ENCODE measurements at places on chromosomes 5 and 9.

DNA sequence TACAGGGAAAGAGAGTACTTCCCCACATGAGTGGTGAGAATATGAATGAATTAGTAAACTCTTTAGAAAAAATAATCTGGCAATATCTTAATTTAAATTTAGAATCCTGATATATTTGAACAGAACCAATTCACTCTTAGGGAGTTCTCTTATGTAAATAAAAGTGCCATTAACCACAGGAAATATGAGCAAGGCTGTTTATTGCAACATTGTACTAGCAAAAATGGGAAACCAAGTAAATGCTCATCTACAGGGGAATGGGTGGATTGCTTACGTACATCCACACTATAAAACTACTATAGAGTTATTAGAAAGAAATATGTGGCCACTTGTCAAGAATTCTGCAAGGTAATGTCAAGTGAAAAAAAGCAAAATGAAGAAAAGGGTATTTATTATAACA, 274.5 kb downstream of the TLE1 start:
- DNase-seq, result no peak

DNA sequence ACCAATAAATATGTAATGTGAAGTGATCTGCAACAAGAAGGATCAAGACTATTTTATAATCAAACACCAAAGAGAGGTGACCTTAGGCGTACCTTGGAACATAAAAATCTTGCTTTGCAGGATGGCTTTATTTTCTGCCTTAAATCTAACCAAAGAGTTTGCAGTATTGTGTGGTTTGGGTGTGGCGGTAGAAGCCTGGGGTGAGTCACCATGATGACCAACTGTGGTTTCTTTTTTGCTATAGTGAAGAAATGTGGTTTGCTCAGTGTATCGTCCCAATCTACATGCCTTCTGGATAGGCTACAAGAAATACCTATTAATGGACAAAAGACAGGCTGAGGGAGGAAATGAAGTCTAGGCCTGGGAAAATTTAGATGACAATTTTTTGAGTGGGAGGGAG, 5.1 kb upstream of the CAST start:
- DNase-seq, result peak; percentile 70

DNA sequence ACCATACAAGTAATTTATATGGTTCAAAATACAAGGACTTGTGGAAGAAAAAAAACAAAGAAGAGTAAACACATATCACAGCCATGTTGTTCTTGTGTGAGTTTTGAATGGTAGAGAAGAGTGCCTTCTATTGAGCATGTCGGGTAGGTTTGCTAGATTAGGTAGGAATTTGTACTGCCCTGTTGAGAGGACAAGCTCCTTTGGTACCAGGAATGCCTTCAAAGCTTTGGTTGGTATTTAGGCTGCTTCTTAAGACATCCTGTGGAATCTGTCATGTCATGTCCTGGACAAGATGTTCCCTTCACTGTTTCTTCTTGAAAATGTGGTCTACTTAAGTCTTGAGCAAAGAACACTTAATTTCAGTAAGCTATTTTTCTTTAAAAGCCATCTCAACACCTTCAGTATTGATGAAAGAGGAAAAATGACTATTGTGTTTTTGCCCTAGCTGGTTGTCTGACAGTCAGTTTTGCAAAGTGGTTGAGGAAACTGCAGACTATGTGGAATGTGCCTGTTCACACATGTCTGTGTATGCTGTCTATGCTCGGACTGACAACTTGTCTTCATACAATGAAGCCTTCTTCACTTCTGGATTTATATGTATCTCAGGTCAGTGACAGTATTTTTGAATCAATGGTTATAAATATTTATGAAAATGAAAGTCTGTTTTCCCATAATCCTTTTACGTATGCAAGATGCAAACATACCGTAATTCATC, 296.9 kb downstream of the ADGRV1 start:
- DNase-seq, result no peak

DNA sequence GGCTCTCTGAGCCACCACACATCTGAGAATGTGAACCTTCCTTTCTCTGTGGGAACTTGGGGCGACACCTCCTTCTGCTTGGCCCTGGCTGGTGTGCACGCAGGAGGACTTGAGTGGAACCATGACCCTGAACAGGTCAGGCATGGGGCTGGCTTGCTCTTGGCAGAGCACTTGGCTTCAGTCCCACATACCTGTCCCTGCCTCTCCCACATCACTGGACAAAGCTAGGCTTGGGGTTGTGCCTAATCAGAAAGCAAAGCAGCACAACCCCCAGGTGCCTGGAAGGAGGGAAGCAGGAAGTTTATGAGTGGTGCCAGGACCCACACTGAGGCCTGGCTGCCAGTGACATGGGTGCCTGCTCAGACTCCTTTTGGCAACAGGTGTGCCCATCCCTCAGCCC, 13.2 kb downstream of the GADD45G start:
- no peak for DNase-seq

DNA sequence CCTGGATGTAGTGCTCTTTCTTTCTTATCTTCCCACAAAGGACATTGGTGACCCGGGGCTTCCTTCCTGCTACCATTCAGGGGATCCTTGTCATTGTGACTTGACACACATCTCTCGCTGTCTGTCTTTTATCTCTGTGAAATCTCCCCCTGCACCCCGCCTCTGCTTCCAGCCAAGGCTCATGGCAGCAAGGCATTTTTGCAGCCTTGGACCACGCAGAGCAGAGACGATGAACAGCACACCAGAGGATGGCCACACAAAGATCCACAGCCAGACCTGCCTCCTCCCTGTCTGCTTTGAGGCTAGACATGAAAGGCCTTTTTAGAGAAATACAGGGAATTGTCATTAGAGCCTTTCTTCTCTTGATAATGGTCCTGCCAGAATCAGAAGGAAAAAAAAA, 549.1 kb downstream of the CDK5RAP2 start:
- DNase-seq, result no peak

- no peak for DNase-seq
These were observed 6.3 kb downstream of the RBM27 start for GRCh38 chr5:146209714-146210113.

- peak; percentile 46 for DNase-seq
These were observed at the start of gene PCDHA1 for GRCh38 chr5:140785905-140786686. Gene PCDHA1 (plus strand): TSS chr5:140786140.

DNA sequence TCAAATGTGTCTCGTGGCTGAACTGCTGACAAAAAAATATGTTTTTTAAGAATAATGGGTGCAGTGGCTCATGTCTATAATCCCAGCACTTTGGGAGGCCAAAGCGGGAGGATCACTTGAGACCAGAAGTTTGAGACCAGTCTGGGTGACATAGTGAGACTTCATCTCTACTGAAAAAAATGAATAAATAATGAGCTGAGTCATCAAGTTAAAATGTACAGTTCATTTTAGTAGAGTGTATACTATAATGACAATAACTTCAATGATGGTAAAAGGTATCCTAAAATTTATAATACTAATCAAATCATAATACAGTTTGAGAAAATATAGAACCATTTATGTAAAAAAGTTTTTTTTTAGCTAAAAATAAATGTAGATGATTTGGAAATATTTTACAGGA, 37.9 kb upstream of the TJP2 start:
- no peak for DNase-seq

DNA sequence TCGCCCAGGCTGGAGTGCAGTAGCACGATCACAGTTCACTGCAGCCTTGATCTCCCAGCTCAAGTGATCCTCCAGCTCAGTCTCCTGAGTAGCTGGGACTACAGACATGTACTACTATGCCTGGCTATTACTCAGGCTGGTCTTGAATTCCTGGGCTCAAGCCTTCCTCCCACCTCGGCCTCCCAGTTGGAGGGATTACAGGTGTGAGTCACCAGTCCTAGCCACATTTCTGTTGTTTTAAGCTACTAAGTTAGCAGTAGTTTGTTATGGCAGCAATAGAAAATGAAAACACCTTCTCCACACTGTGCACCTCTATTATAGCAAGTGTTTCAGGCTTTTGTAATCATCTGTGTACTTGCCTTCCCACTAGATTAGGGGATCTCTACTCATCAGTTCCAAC, 588.9 kb upstream of the TLE4 start:
- no peak for DNase-seq

DNA sequence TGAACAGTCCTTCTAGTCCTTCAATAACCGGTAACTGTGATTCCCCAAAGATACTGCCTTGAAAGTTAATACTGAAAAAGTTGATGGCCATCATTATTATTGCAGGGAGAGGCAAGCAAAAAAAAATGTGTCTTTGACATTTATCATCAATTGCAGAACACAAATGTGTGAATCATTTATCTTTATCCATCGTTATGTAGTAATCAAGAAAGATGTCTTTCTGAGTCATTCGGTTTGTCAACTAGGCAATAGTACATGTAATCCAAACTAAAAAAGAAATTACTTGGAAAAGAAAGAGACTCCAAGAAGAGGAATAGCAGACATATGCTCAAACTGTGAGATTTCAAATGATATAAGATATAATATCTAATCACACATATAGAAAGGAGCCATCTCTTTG, 473.0 kb downstream of the CETN3 start:
- no peak for DNase-seq

DNA sequence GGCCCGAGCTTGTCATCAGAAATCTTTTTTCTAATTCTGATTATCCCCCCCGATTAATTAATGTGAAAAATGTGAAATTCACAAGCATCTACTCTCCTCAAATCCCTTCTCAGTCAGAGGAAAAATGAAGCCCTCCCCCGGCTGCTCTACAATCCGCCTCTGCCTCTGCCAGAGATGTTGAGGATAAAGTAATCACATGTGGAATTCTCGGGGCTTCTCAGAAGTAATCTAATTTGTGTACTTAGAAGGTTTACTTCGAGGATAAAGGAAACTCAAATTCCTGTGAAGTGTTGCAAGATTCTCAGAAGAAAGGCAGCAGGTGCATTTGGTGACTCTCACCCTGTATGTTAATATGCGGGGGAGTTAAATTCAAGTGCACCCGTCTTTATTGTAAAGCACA, 726.1 kb upstream of the ADAMTS16 start:
- no peak for DNase-seq

DNA sequence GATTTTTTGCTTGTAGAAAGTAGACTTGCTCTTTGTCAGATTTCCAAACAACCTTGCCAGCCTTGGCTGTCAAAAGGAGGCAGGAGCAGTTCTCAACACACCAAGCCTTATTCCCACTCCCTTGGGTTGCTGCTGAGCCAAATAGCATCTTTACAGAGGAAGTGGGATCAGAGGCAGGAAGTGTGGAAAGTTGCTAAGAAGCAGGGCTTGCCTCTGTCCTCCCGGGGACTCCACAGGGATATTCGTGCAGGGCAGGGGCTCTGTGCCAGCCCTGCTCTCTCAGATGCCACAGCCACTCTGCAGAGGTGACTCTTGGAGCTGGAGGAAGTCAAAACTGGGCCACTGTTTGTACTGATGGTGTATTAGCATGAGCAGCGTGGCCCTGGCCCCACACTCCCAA, 24.3 kb downstream of the PTPDC1 start:
- no peak for DNase-seq

DNA sequence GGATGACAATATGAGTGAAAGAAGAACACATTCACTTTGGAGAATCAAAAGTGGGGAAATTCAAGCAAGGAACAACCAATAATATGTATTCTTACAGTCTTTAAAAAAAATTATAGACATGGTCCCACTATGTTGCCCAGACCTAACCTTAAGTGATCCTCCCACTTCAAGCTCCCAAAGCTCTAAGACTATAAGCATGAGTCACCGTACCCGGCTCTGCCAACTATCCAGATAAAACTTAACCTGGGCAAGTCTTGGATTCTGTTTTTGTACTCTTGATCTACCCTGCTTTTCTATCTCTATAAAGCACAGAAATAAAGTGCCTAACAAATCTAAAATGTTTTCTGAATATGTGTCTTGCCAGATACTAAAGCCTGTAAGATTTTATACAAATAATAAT, 30.9 kb downstream of the CEMIP2 start:
- DNase-seq, result peak; percentile 35

DNA sequence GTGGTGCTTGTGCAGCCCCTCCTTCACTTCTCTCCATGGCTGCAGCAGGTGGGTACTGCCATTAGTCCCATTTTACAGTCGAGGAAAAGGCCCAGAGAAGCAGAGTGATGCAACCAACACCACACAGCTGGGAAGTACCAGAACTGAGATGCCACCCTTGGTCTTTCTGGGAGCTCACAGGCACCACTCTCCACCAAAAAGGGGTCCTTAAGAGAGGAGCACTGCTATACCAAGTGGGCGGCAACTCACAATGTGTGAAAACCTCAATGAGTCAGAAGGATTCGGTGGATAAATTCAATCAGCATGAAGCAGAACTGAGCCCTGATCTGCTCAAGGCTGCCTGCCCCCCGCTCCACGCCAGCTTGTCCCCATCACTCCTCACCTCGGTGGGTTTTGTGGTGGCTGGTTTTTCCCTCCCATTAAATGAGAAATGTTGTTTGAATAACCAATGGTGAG, 213.7 kb downstream of the FSTL4 start:
- DNase-seq, result no peak

DNA sequence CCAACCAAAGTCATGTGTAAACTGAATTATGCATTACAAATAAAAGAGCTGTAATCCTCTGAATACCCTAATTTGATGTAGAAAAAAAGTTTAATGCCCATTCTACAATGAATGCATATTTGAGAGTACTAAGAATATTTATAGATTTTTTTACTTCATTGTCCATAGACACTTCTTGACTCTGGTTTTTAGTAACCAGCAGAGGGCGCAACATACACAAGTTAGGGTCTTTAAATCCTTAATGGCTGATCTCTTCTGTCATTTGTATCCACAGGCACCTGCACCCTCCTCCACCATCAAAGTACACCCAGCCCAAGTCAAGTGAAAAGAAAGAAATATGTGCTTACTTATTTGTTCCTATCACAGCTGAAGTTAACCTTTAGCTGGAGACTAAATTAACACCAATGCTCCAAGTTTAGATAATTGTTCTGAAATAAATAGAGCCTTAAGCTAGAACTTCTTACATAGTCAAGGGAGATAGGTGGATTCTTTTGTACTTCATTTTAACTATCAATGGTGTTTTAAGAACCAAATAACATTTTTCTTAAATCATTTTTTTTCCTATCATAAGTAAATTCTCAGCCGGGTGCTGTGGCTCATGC, 524.2 kb upstream of the DAB2 start:
- DNase-seq, result peak; percentile 26

- DNase-seq, result no peak
These were observed 37.5 kb downstream of the BICD2 start for GRCh38 chr9:92726971-92727715.

DNA sequence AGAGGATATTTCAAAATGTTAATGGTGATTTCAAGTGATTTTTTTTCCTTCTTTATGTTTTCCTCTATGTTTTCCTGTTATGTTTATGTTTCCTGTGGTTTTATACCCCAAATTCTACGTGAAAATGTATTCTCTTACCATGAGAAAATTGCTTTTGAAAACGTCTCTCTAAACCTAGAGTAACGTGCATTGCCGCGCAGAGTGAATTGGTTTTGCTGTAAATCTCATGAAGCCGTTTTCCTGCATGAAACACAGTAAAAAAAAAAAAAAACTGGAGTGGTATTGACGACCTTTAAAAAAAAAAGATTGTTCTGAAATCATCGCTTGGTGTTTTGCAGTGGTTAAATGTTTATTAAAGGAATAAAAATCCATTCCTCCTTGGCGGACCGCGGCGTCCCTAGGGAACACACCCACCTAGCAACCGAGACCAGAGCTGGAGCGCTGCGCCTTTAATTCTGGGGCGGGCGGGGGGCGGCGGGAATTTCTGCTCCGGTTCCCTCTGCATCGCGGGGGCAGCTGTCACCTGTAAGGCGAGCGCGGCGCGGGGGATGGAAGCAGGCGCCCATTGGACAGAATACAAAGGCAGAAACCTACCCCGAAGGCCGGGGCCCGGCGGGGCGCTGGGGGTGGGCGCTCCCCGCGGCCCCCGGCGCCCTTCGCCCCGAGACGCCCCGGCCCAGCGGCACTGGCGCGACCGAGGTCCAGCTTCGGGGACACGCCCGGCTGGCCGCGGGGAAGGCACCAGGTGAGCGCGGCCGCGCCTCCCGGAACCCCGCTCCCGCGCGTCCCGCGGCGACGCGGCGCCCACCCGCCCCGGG, at the start of gene SOWAHA:
SOWAHA (plus strand) TSS at position 522 of the 818 bp plus-strand sequence. CDS start 320 bp downstream, outside the sequence.
- DNase-seq, result no peak

GRCh38 chr5:88694023-88694679, 188.8 kb downstream of the MEF2C start:
- no peak for DNase-seq

Measured in A549 (cell line).